ENCODE measurements at places on chromosomes 6 and 20.
A peak's percentile ranks its signal among the peaks of the same experiment; 100 is the strongest.

DNA sequence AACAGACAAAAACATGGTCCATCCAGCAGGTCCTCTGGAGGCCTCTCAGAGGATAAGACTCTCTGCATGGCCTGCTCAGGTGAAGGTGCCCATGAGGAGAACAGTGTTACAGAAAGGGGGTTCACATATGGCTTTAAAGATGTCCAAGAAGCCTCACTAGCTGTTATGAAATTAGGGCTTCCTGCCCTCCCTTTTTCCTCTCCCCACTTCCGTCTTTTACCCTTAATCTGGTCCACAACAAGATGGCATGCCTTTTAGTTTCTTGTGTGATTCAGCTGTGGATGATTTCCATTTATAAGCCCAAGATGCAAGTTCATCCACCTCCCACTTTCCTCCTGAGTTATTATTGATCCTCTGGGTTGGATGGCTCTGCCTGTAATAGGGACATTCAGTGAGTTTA is 14.0 kb downstream of the GCNT2 start:
- no peak for DNase-seq

DNA sequence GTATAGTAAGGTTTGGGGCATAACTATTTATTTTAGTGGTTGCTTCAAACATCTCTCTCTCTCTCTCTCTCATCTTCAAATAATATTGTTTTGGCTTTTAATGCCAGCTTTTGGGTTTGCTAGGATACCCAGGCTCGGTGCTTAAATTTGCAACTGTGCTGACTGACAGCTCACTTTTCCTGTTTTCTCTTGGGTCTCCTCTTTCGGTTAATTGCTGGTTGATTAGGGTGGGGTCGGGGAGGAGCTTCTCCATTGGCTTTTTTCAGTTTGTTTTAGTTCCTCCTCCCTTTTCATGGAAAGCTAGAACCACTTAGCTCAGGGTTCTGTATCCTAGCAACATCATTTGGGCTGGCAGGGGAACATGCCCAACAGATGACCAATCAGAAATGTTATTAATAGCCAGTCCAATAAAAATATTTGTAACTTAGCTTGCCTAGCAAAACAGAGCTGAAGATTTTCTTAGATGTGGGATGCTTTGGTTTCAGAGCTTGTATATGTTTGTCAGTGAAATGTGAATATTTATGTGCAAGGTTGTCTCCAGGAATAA is 11.3 kb downstream of the TFAP2B start:
- DNase-seq: no peak

DNA sequence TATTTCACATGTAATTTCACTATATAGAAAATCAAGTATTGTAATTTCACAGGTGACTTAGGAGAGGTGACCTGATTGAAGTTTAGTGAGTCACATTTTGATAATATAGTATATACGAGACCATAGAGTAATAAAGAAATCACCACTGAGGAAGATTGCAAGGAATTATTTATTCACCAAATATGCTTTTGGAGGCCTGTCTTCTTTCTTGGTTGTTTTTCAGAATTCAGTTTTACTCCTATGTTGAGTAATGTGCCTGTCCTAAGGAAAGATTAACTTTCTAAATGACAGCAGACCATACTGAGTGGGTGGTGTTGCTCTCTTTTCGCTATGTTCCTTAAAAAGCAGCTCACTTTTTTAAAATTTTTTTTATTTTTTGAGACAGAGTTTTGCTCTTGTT is 87.5 kb upstream of the FOXO3 start:
- DNase-seq: no peak

- peak; percentile 38 for DNase-seq
Observed at GRCh38 chr6:1524040-1524480, 85.7 kb upstream of the FOXC1 start.

GRCh38 chr6:56659721-56660380 is 17.2 kb upstream of the DST start:
- no peak for DNase-seq

GRCh38 chr20:51542033-51542570 is 417 bp downstream of the NFATC2 start:
- DNase-seq: no peak

GRCh38 chr6:99521633-99522151 is 6.5 kb upstream of the USP45 start:
- DNase-seq: peak; percentile 76

DNA sequence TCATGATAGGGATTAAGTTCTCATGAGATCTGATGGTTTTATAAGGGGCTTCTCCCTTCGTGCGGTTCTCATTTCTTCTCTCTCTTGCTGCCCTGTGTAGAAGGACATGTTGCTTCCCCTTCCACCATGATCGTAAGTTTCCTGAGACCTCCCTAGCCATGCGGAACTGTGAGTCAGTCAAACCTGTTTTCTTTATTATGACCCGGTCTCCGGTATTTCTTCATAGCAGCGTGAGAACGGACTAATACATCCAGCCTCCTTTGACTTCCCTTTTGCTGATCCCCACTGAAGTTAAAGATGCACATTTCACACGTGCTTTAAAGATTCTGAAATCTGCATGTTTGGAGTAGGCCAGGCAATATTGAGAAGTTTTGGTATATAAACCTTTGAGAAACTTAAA is 543.1 kb downstream of the PRKN start:
- no peak for DNase-seq

DNA sequence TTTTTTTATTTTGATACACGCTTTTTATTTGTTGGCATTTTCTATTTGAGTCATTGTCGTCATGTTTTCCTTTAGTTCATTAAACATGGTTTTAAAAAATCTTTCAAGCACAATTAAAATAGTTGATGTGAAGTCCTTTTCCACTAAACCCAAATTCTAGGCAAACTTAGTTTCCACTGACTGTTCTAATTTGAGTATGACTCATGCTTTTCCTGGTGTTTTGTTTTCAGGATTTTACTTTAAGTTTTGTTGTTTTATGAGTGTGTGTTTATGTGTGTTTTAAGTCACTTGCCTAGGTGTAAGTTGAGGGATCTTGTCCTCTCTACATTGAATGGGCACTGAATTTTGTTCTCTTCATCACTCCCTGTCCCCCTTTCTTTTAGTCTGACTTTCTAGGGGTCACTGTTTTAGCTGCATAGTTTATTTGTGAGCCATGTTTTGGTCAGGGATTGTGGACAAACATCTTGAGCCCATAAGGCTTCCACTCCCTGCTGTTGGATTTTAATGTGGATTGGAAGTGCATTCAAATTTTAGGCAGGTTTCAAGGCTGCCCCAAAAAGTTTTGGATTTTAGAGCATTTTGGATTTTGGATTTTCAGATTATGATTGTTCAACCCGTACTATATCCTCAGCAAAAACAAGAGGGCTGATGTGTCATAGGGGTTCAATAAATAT is 94.8 kb downstream of the CDYL start:
- no peak for DNase-seq

- peak; percentile 27 for DNase-seq
Observed at GRCh38 chr6:77466451-77467437, 3.5 kb upstream of the HTR1B start.

- DNase-seq: no peak
Observed at GRCh38 chr6:107140581-107140980, 25.3 kb upstream of the BEND3 start.

GRCh38 chr6:116450769-116451740 is 10.1 kb upstream of the CALHM6 start:
- no peak for DNase-seq

DNA sequence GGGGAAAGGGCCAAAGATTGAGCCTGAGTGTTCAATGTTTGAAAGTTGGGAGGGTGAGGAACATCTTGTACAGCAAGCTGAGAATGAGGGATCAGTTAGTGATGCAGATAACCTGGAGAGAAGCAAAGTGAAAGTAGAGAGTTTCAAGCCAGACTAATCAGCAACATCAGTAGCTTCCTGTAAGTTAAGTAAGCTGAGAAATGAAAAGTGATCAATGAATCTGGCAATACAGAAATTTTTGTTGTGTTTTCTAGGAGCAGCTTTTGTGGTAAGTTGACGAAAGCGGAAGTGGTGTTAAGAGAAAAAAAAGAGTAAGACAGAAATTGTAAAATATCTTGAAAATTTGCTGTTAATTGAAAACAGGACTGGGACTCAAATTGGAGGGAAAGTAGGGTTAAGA is 855.5 kb upstream of the MAP3K7 start:
- DNase-seq: no peak

DNA sequence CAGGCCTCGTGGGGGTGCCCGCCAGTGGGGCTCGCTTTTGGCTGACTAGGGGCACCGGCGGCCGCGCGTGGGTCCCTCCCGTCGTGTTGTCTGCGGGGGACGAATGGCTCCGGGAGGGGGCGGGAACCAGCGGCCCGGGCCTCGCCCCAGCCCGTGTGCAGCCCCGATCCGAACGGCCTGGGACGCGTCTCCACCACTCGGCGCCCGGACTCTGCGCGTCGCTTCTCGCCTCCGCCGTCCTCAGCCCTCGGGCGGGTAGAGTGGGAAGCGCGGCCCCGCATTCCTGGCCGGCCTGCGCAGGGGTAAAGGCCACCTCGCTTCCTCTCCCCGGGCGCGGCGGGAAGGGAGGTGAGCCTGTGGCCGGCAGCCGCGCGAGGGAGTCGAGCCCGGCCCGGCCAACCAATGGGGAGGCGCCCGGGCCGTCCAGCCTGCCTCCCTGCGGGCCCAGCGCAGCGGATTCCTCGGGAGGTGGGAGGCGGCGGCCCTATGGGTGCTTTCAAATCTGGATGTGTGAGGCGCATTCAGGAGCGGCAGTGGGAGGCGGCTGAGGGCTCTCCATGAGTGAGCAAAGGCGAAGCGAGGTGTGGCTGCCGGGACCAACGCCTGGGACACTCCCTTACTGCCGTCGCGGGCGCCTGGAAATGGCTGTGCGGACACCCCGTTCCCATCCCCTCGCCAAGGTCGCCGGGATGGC is 1.1 kb upstream of the ZBTB46 start:
- DNase-seq: no peak

DNA sequence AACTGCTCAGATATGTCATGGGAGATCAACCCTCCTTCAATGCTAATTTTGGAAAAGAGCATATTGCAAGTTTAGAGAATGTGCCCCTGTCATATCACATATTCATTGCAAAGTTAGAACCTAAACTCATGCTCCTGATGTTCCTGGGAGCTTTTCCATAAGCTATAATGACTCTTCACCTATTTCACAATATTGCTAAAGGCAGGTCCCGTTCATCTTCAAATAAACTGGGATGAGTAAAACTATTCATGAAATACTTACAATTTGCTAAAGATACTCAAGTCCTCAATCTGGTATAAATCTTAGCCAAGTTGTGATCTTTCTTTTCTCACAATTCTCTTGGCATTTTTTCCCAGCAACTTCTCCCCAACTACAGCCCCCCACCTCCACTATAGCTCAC is 121.7 kb upstream of the TNFAIP3 start:
- no peak for DNase-seq

GRCh38 chr6:12507636-12508035 is 208.9 kb upstream of the PHACTR1 start:
- DNase-seq: no peak

DNA sequence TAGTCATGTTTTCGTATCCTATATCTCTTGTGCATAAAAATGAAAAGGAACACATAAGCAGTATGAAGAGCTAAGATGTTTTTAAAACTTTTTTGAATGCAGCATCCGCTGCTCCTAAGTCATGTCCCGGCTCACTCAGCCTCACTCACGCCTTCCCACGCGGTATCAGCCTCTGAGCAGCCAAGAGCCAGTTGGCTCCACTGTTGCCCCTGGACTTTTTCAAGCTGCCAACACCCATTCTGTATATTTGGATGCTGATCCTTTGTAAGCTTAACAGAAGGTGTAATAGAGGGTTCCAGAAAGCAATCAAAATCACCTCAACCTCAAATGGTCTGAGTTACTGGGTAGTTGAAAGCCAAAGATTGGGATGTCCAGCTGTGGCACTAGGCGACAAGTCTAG is 139.3 kb downstream of the TTLL2 start:
- DNase-seq: no peak

DNA sequence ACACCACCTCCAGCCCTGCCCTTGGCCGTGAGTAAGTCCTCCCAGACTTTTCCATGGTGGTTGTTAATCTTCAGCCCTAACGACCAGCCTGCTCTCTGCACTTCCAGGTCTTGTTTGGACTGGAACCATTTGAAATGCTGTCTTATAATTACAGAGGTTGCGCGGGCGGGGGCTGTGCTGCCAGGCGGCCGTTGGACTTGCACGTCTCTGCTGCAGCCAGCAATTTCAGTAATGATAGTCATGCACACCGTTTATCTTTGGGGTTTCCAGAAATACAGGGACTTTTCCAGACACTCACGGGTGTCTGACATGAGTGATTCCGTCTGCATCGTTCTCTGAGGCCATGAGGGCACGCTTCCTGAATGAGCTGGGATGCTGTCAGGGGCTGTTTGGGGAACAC is 118.2 kb downstream of the BMP7 start:
- DNase-seq: no peak

DNA sequence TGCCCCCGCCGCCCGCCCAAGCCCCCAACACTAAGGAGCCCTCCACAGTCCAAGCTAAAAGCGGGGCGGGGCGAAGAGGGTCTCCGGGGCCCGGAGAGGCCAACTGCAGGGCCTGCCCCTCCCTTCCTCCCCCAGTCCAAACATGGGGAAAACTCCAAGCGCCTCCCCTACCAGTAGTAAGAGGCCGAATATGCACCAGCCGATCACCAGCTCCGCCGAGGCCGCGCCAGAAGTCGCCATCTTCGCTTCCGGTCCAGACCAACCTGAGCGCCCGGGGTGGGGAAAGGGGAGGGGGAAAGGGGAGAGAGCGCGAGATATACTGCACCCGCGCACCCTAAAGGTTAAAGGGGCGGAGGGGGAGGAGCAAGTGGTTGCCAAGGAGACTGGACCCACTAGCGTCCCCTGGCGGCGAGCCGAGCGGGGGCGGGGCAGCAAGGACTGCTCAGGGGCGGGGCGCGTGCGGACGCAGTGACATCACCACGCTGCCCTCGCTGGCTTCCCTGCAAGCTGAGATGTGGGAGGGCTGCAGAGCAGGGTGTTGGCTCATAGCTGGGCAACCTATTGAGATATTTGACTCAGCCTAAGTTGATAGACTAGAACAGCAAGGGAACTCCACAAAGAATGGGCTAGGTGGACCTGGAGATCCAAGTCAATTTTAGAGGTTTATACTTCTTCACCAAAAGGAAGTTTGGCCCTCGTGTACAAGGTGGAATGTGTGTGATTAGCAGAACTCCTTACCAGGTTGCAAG is at the start of gene LMBRD1:
LMBRD1 (minus strand) TSS at position 369 of the 749 bp plus-strand sequence; CDS start at position 240, 129 bp downstream.
- DNase-seq: peak; percentile 96

- DNase-seq: no peak
Observed at GRCh38 chr6:111738631-111739030, 133.0 kb upstream of the TRAF3IP2 start.

DNA sequence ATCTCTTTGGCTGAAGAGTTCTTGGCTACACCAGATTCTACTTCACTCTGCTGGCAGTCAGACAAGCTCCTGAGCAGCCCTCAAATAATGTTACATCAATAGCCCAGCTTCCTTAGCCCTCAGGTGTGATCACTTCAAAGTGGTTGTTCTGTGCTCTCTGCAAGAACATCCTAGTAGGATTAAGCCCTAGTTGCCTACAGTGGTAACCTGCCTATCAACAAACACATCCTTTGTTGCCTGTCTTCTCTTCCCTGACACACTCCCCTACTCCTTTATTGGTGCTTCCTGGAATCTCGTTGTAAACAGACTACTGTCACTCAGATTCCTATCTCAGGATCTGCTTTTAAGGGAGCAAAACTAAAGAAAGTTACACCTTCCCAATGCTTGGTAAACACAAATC is 45.1 kb upstream of the TASP1 start:
- DNase-seq: no peak
